RWPE1 (cell line): ENCODE measurements at places on chromosomes 1 and 21.

DNA sequence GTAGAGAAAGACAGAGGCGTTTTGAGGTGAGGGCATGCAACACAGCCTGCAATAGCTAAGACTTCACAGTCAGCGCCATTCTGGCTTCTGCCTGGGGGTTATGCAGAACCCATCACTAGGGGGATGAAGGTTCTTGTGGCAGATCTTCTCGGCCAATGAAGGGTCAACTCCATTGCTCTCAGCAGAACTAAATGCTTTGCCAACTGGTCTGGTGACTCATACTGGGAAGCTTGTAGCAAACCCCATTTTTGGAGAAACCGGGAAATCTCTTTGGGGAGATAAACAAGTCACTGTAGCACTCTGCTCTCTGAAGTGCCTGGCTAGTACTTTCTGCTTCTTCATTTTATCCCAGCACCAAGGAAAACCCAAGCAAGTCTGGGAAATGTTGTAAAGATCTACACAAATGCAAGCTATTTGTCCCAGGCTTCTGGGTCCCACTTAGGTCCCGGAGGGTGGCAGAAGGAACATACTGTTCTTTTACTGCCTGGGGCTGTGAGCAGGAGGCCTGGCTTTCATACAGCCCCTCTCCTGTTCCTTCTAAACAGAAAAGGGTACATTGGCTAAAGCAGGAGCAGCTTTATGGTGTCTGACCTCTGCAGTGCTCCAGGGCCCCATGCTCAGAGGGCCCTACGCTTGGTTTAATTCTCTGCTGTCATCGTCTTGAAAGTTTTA is 28.8 kb downstream of the SHISA4 start:
- peak; percentile 64 for DNase-seq

DNA sequence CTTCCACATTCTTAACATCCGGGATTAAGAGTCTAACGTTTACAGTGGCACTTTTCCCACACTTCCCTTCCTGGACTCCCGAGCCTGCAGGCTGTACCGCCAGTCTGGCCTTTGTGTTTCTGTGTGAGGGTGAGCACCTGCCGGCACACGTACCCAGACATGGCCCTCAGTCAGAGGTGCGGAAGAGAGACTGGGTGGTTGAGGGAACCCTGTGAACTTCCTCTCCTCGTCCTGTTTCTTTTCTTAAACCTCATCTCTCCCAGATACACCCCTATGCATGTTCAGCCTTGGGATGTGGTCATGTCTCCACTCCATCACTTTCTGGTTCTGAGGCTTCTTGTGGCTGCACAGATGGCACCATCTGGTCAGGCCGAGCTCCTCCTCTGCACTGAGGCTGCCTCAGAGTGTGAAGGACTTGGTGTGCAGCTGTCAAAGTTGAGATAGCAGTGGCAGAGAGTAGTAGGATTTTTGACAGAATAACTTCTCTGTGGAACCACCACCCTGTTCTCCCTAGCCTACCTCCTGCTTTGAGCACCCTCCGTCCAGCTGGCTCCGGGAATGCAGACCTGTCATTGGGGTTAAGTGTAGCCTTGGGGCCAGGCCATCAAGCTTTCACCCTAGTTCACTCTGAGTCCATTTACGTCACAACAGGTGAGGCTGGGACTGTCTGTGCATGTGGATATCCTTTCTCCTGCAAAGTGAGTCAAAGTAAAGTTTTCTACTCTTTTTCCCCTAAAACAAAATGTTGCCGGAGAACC is 31.4 kb downstream of the VASH2 start:
- no peak for DNase-seq

DNA sequence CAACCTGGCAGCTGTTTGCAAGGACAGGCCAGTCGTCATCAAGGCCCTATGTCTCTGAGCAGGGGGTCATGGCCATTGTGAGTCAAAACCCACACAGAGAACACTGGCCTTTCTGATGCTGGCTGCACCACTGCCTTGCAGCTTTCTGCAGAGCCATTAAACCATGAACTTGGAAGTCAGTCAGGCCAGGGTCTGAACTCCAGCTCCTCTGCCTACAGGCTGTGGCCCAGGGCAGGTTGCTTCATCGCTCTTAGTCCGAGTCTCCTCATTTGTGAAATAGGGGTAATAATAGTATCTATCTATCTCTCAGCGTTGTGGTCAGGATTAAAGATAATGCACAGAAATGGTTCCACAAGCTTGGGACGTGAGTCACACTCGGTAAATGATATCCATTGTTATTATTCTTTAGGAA is 35.8 kb upstream of the HIVEP3 start:
- DNase-seq = peak; percentile 79

DNA sequence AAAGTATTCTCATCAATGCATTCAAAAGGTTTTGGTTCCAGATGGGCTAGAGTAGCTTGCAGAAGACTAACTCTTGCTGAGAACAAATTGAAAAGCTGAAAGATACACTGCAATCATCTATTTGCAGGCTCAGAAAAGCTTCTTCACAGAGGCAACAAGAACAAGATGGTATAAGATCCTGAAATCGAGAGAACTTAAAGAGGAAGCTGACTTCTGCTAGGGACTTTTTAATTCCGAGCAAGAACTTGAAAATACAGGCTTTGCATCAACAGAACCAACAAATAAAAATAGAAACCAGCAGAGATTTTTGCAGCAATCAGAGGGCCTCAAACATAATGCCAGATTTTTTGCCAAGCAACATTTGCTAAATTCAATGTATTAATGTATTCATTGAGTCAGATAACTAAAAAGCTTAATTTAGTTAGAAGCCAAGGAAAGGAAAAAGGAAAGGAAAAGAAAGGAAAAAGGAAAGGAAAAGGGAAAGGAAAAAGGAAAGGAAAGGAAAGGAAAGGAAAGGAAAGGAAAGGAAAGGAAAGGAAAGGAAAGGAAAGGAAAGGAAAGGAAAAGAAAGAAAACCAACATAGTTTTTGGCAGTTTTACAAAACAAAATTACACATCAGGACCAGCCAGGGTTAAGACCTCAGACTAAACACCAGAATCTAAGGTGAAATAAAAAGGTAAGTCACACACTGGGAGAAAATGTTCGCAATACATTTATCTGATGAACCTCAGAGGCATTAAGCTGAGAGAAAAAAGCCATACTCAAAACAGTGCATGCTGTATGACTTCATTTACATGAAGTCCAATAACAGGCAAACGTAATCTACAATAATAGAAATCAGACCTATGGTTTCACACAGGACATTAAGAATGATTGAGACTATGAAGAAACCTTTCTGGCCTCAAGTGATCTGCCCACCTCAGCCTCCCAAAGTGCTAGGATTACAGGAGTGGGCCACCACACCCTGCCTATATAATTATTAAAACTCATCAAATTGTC is 42.6 kb downstream of the FAF1 start:
- no peak for DNase-seq

DNA sequence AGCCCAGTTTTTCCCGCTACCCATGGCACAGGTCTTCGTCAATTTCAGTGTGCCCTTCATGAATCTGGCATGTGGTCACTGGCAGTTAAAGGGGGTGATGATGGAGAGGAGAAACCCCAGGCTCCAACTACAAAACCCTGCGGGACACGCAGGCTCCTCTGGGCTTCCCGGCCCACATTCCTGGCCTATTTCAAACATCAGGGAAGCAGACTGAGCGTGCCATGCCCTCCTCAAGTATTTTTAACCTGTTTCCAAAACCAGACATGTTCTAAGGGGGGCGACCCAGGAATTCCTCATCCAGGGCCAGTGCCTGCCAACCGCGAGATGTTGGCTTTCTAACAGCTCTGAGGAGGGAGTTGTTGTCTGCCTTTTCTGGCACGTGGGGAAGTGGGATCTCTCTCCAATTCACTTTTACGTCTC is 85.1 kb downstream of the CAPZB start:
- no peak for DNase-seq

DNA sequence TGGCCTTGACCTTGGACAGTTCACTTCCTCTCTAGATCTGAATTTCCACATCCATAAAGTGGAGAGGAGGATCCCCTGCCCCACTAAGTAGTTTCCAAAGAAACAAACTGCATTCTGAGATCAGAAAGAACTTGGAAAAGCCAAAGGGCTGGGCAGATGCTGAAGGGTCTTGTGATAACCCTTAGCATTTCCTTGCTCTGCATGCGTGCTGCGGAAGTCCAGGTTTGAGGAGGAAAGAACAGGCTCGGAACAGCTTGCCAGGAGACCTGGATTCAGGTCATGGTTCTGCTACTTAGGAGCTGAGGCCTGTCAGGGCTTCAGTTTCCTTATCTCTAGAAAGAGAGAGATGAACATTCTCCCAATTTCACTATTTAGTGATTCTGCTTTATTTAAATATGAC is 27.2 kb downstream of the IGFN1 start:
- no peak for DNase-seq

DNA sequence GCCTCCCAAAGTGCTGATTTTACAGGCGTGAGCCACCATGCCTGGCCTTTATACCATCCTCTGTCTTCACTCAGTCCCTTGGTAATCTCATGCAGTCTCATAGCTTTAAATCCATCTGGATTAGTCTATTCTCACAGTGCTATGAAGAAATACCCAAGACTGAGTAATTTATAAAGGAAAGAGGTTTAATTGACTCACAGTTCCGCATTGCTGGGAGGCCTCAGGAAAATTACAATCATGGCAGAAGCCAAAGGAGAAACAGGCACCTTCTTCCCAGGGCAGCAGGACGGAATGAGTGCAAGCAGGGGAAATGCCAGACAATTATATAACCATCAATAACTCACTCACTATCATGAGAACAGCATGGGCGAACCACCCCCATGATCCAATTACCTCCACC is 49.1 kb upstream of the CPLANE2 start:
- DNase-seq = no peak

DNA sequence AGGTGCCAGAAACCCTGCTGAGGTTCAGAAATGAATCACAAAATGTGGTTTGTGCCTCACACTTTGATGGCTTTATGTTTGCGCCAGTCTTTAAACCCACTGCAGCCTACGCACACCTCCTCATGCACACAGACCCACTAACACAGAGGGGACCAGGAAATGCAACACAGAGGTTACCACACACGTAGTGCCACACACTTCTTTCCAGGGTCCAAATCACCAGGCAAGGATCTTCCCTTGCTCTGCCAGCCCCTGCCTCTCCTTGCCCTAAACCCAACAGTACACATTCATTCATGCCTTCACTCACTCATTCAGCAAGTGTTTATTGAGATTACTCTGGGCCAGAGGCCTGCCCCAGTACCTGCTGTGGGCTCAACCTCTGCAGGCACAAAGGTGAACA is 17.5 kb downstream of the MAB21L3 start:
- no peak for DNase-seq

DNA sequence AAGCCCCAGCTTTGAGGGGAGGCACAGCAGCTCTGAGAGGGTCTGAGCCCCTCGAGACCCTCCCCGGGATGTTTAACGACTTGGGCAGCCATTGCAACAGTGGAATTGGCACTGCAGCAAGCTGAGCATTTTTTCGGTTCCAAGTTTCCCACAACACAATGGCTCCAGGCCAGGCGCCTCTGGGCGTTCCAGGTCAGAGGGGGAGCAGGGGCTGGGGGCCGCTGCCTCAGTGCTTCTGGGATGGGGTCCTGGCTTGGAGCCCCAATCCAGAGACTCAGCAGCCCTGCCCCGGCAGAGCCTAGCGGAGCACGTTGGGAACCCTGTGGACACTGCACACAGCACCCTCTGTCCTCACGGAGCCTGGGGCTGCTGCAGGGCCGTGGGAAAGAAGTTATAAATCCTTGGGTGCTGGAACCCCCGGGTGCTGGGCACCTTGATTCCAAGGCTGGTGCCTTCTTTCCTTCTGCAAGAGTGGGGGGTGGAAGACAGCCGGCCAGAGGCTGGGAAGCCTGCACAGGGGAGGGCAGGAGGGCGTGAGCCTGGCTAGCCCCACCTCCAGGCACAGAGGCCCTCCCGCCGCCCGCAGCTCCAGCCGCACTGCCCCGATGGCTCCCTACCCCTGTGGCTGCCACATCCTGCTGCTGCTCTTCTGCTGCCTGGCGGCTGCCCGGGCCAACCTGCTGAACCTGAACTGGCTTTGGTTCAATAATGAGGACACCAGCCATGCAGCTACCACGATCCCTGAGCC is 50.1 kb downstream of the COL18A1 start:
- peak; percentile 8 for DNase-seq

DNA sequence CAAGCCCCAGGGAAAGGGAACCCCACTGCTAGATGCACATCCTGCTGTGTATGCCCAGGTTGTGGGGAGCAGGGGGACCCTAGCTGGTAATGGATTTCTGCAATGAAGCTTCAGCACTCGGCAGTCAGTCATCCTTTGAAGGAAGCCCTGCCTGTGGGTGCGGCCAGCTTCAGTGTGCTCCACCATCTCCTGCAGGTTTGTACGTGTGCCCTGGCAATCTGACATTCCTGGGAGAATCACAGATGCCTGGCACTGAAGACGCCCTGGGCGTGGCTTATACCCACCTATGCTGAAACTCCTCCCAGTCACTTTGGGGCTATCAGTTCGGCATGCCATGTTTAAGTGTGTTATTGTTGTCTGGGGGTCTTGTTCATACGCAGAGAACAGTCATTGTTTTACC is 6.8 kb downstream of the SPRR5 start:
- DNase-seq = peak; percentile 91

DNA sequence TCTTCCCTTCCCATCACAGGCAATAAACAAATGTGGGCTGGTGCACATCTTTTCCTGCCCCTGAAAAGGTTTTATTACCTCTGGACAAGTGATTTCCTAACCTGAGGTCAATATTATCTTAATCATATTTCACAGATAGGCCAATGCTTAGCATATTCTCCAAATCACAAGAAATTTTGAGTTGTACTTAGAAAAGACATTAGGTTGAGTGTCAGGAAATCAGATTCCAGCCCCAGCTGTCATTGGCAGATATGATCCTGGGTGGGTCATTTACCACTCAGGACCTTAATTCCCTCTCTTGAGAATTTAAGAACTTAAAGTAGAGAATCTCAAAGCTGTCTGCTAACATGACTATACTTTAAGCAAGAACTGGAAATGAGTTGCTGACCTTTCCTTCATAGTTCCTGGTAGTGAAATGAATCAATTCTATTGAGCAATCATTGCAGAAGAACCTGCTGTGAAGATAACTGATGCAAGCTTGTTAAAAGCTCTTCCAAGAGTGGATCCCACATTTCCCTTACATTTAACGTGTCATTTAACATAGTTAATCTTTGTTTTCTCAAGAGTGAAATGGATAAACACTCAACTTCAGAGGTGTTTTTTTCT is 46.4 kb upstream of the CR2 start:
- DNase-seq = no peak

GRCh38 chr1:186325239-186325638 is 49.8 kb downstream of the TPR start:
- DNase-seq = no peak
